ENCODE measurements at places on chromosomes 1 and 21.

DNA sequence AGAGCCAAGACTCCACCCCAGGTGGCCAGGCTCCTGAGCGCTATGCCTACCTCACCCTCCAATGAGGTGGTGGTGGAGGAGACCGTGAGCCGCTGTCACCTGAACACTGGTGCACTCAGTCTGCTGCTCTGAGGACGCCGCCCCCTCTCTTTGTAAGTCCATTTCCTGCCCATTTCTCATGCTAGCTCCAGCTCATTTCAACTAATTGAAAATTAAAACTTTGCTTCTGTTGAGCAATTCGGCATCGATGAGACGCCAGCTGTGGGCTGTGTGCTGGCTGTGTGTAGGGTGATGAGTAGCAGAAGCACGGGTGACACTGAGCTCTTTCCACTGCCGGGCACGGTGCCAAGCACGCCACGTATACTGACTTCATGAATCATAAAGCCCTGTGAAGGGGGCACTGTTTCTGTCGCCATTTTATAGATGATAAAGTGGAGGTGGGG is 11.2 kb downstream of the TNFRSF1B start:
- peak; percentile 94 for DNase-seq

DNA sequence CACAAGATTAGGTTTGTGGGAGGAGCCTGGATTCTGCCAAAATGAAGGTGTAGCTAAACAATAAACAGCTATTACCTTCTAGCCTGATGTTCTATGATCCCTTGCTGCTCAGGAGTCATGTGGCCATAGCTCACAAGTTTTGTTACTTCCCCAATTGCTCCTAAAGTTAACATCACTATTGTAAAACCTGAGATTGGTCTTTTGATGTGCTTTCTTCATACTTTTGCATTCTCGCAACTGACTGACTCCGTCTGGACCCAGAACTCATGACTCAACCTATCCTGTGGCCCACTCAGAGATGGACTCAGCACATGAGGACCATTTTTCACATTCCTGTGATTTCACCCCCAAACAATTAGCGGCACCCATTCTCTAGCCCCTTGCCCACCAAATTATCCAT is 69.1 kb downstream of the PTGS2 start:
- DNase-seq, result no peak

DNA sequence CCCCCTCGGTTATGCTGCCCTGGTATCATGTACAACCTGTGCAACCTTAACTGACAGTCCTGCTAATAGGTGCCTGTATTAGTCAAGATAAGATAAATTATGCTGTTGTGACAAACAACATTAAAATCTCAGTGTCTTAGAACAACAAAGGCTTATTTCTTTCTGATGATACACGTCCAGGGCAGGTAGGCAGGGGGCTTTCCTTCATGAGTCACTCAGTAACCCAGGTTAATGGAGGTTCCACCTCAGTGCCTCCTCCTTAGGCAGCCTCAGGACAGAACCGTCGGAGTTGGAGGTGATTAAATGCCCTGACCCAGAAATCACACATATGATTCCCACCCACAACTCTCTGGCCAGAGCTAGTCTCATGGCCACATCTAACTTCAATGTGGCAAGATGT is 94.6 kb upstream of the CASZ1 start:
- DNase-seq, result no peak

DNA sequence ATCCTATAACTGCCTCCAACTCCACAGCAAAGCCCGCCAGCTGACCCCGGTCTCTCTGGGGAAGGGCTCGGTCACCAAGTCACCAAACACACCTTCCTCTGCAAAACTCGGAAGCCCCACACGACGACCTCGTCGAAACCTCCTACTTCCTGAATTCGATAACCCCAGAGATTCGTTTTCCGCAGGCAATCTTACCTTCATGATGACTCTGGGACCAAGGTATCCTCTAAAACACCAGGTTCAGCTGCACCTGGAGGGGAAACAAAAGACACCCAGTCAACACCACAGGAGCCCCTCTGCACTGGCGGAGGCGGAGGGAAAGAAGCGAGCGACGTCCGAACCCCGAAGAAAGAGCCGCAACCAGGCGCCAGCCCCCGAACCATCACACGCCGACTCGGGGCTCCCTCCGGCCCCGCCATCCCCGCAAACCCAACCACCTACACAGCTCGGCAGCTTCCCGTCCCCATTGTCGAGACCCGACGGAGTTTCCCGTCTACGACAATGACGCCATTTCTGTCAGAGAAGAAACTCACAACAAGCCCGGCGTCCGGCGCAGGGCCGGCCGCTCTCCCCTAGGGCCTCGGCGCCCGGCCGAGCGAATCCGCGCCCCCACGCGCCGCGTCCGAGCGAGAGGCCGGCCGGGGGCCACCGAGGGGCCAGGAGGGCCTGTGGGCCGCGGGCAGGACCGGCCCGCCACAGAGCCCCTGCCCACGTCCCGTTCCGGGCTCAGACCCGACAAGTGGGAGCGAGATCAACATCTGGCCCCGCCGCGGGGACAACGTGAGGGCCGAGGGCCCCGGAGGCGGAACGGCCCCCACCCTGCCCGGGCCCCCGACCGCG is 1.0 kb downstream of the ARID4B start:
- peak; percentile 29 for DNase-seq

- DNase-seq, result no peak
These were observed 7.3 kb upstream of the DEDD start for GRCh38 chr1:161139766-161140165.

DNA sequence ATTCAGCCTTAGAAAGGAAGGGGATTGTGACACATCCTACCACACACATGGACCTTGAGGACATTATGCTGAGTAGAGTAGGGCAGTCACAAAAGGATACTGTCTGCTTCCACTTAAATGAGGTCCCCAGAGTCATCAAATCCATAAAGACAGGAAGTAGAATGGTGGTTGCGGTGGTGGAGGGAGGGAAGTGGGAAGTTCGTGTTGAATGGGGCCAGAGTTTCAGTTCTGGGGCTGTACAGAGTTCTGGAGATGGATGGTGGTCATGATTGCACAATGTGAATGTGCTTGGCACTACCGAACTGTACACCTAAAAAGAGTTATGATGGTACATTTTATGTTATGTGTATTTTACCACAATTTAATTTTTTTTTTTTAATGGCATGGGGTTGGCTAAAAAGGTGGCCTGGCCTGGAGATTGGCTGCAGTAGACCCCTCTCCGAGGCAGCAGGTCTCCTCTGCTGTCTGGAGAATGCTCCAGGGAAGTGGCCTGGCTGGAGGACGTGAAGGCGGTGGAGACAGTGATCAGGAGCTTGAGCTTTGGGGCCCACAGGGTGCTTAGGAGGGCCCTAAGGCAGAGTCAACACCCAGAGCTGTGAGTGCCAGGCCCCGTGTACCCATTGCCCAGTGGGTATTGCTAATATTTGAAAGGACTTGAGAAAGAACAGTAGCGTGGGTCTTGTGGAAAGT is 30.4 kb downstream of the IFNGR2 start:
- no peak for DNase-seq

DNA sequence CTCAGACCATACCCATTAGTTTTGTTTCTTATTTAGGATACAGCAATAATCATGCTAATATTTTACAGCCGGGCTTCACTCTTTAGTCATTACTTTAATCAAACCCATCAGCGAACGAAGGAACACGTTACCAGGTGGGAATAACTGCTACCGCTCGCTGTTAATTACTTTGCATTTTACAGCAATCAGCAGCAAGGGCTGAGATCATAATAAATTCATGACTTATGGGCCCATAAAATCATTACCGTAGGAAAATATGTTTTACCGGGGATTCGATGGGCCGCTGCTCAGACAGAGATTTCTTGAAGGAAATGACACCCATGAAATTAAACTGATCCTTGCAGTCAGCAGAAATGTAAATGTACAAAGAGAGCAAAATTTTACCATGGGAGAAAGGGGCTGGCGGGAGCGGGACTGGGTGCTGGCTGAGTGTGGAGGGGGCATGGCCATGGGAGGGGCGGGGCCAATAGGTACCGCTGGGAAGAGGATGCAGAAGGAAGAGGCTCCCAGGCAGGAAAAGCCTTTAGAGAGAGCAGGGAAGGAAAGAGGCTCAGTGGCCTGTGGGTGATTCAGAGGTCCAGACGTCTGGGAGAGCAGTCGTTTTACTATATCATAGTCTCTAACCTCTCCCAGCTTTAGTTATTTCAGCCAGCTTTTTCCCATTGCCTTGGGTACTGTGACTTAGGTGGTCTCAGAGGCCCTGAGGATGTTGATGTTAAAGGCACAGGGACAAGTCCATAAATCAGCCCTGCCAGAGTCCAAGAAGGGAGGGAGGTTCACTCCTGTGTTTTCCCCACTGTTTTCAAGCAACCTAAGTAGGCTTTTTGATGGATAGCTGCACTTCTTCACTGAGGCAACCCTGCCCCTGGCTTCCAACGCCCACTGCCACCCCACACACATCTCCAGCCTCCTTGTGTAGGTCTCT is 258.9 kb downstream of the SEC16B start:
- no peak for DNase-seq

- DNase-seq, result no peak
These were observed 657.0 kb downstream of the AMY1C start for GRCh38 chr1:104406728-104407127.

GRCh38 chr1:9004700-9005394 is 21.4 kb downstream of the SLC2A7 start:
- peak; percentile 55 for DNase-seq

- DNase-seq, result no peak
These were observed 79.6 kb downstream of the SLC45A1 start for GRCh38 chr1:8397511-8397910.
